ENCODE measurements at places on chromosomes 11 and 22.

GRCh38 chr11:64864473-64865285 lies 13.7 kb downstream of the EHD1 start:
- H3K27ac ChIP-seq = peak overlapping the region; percentile 89
- H3K36me3 ChIP-seq = peaks cover 37% of the 10 kb centered on the region
- peaks cover 100% of the 10 kb centered on the region for H3K4me1 ChIP-seq
- peak; percentile 56 for DNase-seq
- H3K27me3 ChIP-seq = no peaks in the 10 kb centered on the region
- peak overlapping the region; percentile 47 for H3K4me3 ChIP-seq

- H3K27me3 ChIP-seq = no peaks in the 10 kb centered on the region
- peaks cover 80% of the 10 kb centered on the region for H3K4me1 ChIP-seq
- peak overlapping the region; percentile 70 for H3K27ac ChIP-seq
- DNase-seq = no peak
Observed at GRCh38 chr22:30941363-30941740, 27.2 kb downstream of the MORC2 start.

DNA sequence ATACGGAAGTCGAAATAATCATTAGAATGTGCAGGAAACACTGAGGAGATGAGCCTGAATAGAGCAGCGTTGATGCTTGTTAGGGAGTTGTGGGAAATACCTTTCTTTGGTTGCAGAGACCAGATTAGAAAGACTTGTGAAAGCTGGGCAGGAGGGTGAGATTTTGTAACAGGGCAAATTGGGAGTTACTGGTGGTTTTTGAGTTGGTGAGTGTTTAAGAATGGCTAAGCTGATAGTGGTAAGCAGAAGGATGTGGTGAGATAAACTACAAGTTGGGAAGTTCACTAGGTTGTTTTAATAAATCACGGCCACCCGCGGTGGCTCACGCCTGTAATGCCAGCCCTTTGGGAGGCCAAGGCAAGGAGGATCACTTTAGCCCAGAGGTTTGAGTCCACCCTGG lies 34.4 kb downstream of the MCAM start:
- H3K4me1 ChIP-seq = peaks cover 11% of the 10 kb centered on the region
- no peak for DNase-seq
- no peak overlapping the region for H3K27ac ChIP-seq

DNA sequence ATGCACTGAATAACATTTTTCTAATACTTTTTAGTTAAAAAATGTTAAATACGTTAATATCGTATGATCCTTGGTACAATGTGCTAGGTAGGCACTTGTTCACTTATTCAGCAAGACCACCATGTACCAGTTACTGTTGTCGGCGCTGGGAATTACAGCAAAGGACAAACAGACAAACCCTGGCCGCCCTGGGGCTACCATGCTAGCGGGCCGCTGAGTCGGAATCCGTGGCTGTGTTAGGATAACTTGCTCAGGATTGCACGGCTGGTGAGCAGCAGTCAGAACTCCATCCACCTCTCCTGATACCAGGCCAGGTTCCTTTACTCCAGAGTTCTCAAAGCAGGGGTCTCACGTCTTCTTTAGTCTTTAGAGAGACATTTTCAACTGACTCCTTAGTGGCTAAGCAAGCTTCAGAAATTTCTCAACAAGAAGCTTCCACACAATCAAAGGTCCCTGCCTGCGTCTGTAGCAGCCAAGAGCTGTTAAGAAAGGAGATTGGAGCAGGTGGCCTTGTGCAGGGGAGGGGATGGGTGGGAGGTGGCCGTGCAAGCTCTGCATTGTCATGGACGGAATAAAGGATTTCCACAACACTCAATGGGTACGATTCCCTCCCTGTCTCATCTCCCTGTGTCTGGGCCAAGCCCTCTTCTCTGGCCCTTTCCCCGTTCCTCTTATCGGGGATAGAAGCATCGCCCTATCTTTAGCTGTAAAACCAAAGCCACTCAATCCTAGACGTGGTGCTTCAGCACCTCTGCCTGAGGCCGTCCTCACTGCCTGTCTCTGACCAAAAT lies 39.8 kb upstream of the NNMT start:
- H3K27ac ChIP-seq = no peak overlapping the region
- no peaks in the 10 kb centered on the region for H3K27me3 ChIP-seq
- H3K4me1 ChIP-seq = peaks cover 5% of the 10 kb centered on the region
- H3K36me3 ChIP-seq = no peaks in the 10 kb centered on the region
- no peak for DNase-seq

DNA sequence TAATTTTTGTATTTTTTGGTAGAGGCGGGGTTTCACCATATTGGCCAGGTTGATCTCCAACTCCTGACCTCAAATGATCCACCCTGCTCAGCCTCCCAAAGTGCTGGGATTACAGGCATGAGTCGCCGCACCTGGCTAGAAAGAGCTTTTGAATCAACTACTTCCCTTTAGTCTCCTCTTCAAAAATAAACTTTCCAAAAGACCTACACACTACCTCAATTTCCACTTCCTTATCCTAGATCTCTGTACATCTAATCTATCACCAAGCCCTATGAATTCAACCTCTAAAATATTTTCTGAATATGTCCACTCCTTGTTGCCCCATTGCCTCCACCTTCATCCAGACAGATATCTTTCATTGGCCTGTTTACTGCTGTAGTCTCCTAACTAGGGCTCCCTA lies 13.1 kb upstream of the DDX6 start:
- H3K4me3 ChIP-seq = no peak overlapping the region
- H3K27me3 ChIP-seq = no peaks in the 10 kb centered on the region
- H3K4me1 ChIP-seq = no peaks in the 10 kb centered on the region
- H3K36me3 ChIP-seq = no peaks in the 10 kb centered on the region

DNA sequence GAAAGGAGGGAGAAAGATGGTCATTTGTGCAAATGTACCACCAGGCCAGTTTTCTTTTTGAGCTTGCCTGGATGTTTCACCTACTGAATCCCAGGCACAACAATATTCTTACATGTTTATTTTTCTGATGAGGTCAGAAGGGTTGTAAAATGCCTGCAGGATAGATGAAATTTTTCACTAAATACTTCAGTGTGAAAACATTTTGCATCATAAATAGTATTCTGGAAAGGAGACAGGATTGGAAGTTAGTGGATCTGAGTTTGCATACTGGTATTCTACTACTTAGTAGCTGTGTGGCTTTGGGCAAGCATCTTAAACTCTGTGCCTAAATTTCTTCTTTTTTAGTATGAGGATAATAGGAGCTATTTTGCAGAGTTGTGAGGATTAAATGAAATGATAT lies 24.8 kb downstream of the RNF169 start:
- H3K4me3 ChIP-seq = no peak overlapping the region
- H3K27me3 ChIP-seq = no peaks in the 10 kb centered on the region
- peaks cover 11% of the 10 kb centered on the region for H3K4me1 ChIP-seq
- H3K36me3 ChIP-seq = no peaks in the 10 kb centered on the region
- DNase-seq = no peak

- no peaks in the 10 kb centered on the region for H3K4me1 ChIP-seq
- DNase-seq = no peak
- no peak overlapping the region for H3K27ac ChIP-seq
- no peaks in the 10 kb centered on the region for H3K36me3 ChIP-seq
Observed at GRCh38 chr11:30360741-30361140, 37.8 kb downstream of the ARL14EP start.

DNA sequence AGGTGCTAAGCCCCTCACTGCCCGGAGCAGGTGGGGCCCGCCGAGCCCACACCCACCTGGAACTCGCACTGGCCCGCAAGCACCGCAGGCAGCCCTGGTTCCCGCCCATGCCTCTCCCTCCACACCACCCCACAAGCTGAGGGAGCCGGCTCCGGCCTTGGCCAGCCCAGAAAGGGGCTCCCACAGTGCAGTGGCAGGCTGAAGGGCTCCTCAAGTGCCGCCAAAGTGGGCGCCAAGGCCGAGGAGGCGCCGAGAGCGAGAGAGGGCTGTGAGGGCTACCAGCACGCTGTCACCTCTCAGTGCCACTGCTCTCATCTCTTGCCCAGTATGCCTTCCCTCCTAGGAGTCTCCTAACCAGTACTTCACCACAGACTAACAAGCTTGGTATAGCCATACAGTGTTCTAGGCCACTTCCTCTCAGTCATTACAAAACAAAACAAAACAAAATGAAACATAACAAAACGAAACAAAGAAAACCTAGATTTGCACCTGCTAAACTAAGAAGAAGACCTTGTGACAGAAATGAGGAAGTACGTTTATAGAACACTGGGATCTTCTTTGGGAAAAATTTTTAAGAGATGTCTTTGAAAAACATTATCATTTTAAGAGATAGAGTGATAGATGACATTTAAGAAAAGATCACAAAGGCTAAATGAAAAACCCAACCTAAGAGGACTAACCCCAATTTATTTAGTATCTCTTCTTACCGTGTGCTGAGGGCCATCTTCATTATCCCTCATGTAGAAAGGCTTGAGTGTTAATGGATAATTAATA lies 47.7 kb upstream of the GAB2 start:
- DNase-seq = peak; percentile 49
- H3K4me3 ChIP-seq = peak overlapping the region; percentile 35
- no peaks in the 10 kb centered on the region for H3K27me3 ChIP-seq
- H3K4me1 ChIP-seq = peaks cover 11% of the 10 kb centered on the region
- peak overlapping the region; percentile 49 for H3K27ac ChIP-seq

- H3K4me1 ChIP-seq = no peaks in the 10 kb centered on the region
- no peaks in the 10 kb centered on the region for H3K27me3 ChIP-seq
- H3K27ac ChIP-seq = no peak overlapping the region
- no peak for DNase-seq
Observed at GRCh38 chr22:23408321-23408720, 171.8 kb downstream of the IGLL1 start.

- H3K27ac ChIP-seq = no peak overlapping the region
- no peak for DNase-seq
- peaks cover 17% of the 10 kb centered on the region for H3K36me3 ChIP-seq
- no peak overlapping the region for H3K4me3 ChIP-seq
- peaks cover 3% of the 10 kb centered on the region for H3K4me1 ChIP-seq
- no peaks in the 10 kb centered on the region for H3K27me3 ChIP-seq
Observed at GRCh38 chr11:64372802-64373597, 14.0 kb downstream of the RPS6KA4 start.

DNA sequence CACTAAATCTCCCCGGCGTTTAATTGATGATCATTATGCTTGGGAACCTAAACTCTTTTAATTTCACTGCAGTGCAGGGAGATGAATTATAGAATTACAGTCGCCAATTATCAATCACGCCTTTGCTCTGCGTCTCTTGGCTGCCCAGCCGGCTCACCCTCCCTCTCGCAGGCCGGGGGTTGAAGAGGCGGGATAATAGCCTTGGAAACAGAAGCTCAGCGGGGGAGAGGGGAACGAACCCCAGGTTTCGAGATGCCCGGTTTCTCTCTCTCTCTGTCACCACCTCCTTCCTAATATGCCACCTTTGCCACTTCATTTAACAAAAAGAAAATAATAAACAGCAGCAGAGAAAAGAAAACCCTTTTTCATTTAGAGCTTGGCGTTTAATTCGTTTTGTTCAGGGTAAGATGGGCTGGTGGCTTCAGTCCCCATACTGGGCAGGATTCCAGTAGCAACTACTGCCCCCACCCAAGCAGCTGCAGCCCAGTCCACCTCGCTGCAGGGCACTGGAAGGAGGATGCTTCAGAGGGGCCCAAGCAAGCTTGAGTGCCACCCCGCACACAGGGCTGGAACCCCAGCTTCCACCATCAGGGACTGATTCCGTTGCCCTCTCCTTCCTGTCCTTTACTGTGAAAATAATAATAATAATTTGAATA lies 271.7 kb downstream of the BUD13 start:
- H3K36me3 ChIP-seq = no peaks in the 10 kb centered on the region
- H3K27ac ChIP-seq = no peak overlapping the region
- DNase-seq = no peak
- no peak overlapping the region for H3K4me3 ChIP-seq
- H3K27me3 ChIP-seq = peaks cover 33% of the 10 kb centered on the region

DNA sequence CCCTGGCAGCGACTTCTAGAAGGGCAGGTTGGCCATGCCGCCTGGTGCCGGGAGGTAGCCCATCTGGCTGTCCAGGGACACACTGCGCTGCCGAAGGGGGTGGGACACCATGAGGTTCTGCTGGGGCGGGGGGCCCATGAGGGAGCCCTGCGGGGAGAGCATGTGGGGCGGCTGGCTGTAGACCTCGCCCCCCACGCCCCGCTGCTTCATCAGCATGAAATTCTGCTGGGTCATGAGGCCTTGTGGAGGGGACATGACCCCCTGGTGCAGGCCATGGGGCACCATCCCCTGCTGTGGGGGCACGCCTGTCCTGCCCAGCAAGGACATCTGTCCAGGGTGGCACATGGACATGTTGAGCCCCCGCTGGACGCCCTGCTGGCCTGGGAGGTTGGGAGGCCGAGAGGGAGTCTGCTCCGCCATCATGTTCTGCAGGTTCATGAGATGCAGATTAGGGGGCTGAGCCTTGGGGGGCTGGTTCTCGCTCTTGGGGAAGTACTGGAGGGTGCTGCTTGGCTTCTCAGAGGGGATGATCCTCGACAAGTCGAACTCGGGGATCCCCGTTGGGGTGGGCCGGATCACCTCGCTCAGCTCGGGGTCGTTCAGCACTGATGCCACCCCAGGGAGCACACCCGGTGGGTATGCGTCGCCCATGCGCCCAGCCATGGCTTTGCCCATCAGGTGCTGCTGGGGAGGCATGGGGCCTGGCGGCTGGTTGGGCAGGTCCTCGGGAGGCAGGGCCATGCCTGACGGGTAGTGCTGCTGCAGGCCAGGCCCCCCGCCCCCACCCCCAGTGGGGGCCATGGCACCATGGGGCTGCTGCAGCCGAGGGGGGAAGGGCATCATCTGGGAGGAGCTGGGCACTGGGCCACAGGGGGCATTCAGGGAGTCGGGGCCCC lies 15.0 kb downstream of the CXCR5 start:
- DNase-seq = no peak
- H3K4me3 ChIP-seq = no peak overlapping the region
- H3K4me1 ChIP-seq = peaks cover 71% of the 10 kb centered on the region
- H3K27ac ChIP-seq = no peak overlapping the region
- no peaks in the 10 kb centered on the region for H3K27me3 ChIP-seq
- H3K36me3 ChIP-seq = peaks cover 82% of the 10 kb centered on the region

- peak overlapping the region; percentile 95 for H3K27ac ChIP-seq
- H3K36me3 ChIP-seq = no peaks in the 10 kb centered on the region
- H3K4me3 ChIP-seq = peak overlapping the region; percentile 50
- H3K27me3 ChIP-seq = no peaks in the 10 kb centered on the region
Observed at GRCh38 chr11:128291007-128291406, 296.4 kb downstream of the ETS1 start.

All from CD4-positive, alpha-beta T cell (primary cell).